NCI-H82 (cell line): ENCODE measurements at places on chromosomes 7 and 10.

- DNase-seq = no peak
Observed at GRCh38 chr10:116615199-116615776, 5.5 kb upstream of the PNLIPRP2 start.

- no peak for DNase-seq
Observed at GRCh38 chr7:151709141-151710038, 167.5 kb downstream of the PRKAG2 start.

DNA sequence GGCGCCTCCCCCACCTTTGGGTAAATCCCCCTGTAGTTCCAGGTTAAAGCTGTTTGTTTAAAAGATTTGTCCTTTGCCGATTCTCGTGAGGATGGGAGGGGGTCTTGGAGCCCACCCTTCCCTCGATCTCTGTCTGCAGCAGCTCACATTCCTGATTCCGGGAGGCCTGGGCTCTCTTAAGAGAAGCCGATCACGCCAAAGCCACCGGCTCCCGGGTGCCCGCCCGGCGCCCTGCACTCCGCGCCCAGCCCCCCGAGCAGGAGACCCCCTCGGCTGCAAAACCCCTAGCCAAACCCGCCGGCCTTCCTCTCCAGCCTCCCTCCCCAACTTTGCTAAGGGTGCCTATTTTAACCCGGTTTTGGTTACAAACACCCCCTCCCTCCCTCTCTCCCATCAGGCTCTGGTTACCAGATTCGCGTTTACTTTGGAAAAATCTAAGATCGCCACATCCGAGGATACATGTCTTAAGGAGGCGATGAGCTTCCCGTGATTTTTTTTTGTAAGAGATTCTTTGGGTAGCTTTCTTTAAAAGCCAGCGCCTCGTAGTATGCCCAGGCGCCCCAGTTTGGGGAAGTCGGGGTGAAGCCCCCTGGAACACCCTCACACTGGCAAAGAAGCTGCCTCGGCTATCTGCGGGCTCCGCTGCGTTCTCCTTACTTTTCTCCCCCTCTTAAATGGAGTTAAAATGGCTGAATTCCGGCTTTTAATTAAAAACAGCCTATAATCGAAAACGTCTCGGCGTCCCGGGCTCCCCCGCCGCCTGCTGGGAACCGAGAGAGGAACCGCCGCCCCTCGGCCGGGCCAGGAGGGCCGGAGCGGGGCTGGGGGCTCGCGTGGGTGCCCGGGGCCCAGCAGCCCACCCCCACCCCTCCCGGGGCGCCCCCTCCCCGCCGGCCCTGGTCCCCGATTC is 983 bp downstream of the TNRC18 start:
- peak; percentile 52 for DNase-seq

DNA sequence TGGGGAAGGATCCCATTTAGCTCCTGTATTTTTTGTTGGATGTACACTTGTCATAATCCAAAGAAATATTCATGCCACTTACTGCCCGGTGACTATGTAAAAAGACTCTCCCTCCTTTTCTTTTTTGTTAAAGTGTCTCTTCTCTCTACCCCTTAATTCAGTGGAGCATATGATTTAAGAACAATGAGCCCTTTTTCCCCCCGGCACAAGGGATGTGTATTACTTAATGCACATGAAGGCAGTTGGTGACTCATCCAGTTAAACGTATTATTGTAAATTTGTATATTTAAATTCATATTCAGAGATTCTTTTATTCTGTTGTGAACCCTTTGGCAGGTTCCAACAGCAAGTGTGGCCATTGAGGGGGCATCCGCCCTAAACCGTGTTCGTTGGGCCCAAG is 241.9 kb downstream of the SLC25A13 start:
- no peak for DNase-seq

DNA sequence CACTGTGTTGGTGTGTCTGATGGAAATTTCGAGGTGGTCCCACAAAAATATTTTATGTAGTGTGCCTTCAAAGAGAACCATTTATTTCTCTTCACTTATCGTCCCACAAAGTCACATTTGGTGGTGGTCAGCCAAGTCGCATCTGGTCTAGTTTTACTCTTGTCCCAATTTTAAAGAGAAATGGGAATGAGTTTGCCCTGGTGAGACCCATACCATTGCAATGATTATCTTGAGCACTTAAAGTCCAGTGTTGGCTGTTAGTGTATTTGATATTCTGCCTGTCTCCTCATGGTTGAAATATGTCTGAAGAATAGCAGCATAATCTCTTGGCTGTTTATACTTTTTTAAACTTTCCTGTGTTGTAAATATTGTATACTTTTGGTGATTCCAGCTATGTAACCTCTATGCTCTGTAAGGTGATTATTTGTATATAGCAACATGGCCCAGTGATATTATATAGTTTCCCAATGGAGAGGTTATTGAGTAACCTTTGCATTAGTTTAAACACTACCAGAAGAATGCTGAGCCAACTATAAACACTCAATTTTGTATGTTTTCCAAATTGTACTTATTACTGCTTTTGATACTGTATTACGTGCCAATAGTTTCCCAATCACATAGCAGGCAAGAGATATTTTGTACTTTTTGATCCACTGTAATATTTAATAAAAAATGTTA is 172.2 kb downstream of the RTKN2 start:
- no peak for DNase-seq

GRCh38 chr10:34565934-34566333 is 249.2 kb downstream of the PARD3 start:
- no peak for DNase-seq

- DNase-seq = peak; percentile 15
Observed at GRCh38 chr10:7054915-7055314, 355.9 kb downstream of the SFMBT2 start.

DNA sequence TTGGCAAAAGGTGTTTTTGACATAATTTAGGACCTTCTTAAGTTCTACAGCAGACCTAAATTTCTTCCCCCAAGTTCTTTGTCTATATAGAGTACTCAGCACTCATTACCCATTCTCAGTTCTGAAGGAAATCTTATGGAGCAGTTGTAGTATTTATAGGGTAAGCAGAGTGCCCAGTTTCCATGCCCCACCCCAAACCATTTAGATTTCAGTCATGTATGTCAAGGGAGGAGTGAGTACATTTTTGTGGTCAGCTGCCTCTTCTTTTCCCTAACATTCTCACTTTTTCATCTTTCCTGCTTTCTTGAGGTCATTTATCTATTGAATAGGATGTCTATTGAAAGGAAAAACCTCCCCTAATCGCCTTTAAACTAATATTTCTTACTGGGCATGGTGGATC is 83.3 kb downstream of the KAT6B start:
- no peak for DNase-seq

GRCh38 chr10:74824900-74825370 is 1.5 kb upstream of the KAT6B start:
- DNase-seq = peak; percentile 66

DNA sequence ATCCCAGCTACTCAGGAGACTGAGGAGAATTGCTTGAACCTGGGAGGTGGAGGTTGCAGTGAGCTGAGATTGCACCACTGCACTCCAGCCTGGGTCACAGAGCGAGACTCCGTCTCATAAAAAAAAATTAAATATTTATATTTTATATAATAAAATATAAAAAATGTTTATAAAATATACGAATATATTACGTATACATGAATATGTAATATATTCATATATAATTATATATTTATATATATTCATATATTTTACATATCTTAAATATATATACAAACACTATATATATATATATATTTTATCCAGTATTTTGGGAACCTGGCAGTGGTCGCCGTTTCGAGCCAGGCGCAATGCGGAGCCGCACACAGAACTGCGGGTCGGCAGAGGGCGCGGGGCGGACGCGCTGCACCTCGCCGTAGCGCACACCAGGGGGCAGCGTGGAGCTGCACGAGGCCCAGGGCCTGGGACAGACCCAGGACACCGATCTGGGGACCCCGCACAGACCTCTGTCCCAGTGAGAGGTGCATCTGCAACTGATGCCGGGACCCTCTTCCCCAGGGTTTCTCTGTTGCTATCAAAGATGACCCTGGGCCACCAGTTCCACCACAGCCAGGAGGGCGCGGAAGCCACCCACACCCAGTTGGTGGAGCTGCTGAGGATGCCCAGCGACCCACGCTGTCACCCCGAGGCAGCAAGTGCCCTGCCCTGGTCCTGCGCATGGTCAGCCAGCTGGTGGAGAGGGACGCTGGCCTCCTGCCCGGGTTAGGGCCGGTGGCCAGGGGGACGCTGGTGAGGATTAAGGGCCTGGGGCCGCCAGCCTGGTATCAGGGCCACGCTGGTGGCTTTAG is 22.7 kb downstream of the AP5Z1 start:
- peak; percentile 54 for DNase-seq

- DNase-seq = peak; percentile 53
Observed at GRCh38 chr7:91608606-91609005, 271.9 kb downstream of the MTERF1 start.

- DNase-seq = peak; percentile 46
Observed at GRCh38 chr7:18357691-18358090, 137.9 kb upstream of the HDAC9 start.

- no peak for DNase-seq
Observed at GRCh38 chr10:78905957-78906308, 162.8 kb upstream of the ZMIZ1 start.

GRCh38 chr10:6565588-6565987 is 14.5 kb downstream of the PRKCQ start:
- no peak for DNase-seq

DNA sequence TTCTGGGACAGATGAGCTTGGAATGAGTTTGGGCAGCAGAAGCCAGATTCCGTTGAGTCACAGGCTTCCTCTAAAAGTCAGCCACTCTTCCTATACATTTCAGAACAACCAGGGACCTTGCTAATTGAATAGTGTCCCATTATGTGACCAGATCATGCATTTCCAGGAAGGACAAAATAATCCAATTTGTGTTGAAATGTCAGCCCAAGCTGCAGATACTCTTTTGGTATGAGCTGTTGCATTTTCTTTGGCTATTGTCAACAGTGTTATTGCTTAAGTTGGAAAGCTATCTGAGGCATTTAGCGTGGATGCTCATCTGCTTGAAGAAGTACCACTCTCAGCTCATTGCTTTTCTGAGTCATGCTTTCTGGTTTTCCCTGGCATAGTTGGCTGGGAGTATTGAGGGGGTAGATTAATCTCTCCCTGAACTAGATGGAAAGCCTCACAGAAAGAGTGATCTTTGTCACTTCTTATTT is 223.7 kb upstream of the HABP2 start:
- no peak for DNase-seq

- no peak for DNase-seq
Observed at GRCh38 chr10:93198401-93199131, 124.9 kb downstream of the CYP26A1 start.

- no peak for DNase-seq
Observed at GRCh38 chr7:148688526-148688925, 10.2 kb upstream of the CUL1 start.

DNA sequence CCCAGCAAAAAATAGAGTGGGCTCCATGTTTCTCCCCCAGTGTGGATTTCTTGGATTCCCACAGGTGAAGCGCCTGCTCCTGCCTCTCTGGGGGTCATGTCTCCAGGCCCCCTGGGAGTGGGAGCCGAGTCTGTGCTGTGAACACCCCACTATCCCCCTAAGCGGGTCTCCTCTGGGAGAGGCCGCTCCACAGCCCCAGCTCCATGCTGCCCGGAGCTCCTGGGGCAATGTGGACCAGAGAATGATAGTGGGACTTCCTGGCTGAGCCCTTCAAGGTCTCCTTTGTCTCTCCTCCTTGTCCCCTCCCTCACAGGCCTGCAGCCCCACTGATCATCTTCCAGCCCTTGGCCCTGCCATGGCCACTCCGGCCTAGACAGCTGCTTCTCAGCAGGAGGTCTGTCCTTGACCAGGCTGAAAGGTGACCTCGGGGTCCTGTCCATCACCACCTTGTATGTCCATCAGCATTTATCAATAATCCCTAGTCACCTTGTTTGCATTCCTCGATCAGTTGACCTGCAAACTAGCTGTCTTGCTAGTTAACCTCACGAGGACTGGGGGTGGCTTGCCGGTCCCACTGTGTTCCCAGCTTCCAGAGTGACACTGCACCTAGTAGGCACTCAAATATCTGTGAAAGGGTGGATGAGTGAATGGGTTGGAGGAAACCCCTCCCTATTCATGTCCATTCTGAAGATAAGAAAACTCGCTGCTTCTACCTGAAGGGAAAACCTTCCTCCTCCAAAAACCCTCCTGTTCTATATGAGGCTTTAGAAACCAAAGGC is 776 bp upstream of the CALML3 start:
- no peak for DNase-seq

DNA sequence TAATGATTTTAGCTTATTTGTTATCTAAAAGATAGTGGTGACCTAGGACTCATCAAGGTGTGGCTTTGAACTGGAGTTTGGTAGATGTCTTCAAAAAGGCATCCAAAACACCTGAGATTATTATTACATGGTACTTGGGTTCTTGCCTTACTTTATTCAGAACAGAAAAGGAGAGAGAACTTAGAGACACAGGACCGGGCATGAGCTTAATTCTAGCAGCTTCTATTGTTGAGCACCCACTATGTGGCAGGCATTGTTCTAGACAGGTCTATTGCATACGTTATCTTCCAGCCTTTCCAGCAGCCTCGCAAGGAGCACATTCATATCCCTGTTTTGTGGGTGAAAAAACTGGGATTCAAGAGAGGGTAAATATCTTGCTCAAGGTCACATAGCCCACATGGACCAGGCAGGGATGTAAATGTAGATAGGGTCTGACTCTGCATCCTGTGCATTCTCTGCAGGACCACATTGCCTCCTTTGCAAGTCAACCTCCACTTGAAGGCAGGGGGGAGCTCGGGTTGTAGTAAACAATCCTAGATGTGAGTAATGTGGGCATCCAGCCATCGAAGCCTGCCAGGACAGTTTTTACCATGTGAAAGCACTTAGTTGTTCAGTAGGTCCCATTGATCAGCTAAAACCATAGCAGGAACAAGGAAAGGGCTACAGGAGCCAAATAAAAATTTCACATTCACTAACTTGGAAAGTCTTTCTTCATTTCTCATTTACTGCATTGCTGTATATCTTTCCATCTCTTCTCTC is 551.4 kb downstream of the LRMDA start:
- DNase-seq = no peak

GRCh38 chr7:135210888-135211178 is 493 bp downstream of the WDR91 start:
- no peak for DNase-seq

- no peak for DNase-seq
Observed at GRCh38 chr10:43403911-43404703, 4.9 kb downstream of the HNRNPF start.

- DNase-seq = no peak
Observed at GRCh38 chr10:74008212-74008731, 10.4 kb downstream of the VCL start.

GRCh38 chr7:6423942-6424701 is 23.6 kb downstream of the DAGLB start:
- no peak for DNase-seq

DNA sequence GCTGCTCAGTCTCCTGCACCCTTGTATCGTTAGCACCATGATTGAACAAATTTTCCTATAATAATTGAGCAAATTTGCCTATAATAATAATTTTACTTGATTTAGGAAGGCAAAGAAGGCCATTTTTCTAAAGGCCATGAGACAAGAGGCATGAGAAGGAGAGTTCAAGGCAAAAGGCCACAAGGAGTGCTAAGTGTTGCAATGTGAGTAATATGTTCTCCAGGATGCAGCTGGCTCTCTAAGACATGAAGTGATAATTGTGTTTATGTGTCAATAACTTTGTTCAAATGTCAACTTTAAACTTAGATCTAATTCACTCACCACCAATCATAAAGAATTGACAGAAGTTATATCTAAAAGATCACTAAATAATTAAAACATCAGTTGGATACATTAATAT is 53.8 kb downstream of the SGCE start:
- DNase-seq = no peak
